ENCODE measurements at places on chromosomes 4 and X.

GRCh38 chr4:141121768-141122454, 11.4 kb downstream of the RNF150 start:
- DNase-seq: no peak

- no peak for DNase-seq
Measured at GRCh38 chrX:138939038-138939437, 227.5 kb upstream of the FGF13 start.

DNA sequence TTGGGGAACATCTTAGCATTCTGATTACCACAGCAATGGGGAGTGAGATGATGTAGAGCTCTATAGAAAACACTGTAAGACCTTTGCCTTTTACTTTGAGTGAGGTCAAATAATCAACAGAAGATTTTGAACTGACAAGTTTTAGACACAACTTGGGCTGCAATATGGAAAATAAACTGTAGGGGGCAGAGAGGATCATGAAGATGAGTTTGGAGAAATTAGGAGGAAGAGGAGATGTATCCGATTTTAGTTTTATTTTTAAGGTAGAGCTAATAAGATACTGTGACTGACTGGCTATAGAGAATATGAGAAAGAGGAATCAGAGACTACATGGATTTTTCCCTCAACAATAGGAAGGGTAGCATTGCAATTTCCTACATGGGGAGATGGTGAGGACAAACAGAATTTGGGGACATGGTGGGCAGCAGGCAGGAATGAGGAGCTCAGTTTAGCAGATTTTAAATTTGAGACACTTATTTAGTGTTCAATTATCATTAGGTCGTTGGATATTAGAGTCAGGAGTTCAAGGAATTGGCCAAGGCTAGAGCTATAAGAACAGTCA, 563.1 kb downstream of the INPP4B start:
- no peak for DNase-seq

- DNase-seq: no peak
Measured at GRCh38 chr4:56698329-56698728, 17.2 kb upstream of the HOPX start.

GRCh38 chr4:30718021-30718542, 2.1 kb upstream of the PCDH7 start:
- DNase-seq: peak; percentile 49

GRCh38 chrX:8861908-8862307, 60.7 kb upstream of the FAM9A start:
- DNase-seq: no peak

DNA sequence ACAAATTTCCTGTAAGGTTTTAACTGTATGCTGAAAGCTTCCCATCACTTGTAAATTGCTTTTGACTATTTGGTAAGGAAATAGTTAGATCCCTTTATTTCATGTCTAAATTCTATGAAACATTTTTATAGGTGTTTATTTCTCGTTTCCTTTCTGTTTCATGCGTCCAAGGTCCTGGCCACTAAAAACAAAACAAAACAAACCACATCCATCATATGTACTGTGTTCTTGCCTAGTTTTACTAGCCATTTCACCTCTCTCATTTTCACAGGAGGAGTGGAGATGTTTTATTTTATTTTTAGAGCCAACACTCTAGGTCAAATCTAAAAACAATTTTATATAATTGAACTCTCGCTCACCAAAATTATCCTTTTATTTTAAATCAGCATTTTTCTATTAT, 375.2 kb upstream of the CTSO start:
- no peak for DNase-seq

- DNase-seq: no peak
Measured at GRCh38 chrX:5220421-5220820, 1008.2 kb downstream of the NLGN4X start.

- DNase-seq: no peak
Measured at GRCh38 chr4:176134670-176135069, 60.7 kb downstream of the SPATA4 start.

DNA sequence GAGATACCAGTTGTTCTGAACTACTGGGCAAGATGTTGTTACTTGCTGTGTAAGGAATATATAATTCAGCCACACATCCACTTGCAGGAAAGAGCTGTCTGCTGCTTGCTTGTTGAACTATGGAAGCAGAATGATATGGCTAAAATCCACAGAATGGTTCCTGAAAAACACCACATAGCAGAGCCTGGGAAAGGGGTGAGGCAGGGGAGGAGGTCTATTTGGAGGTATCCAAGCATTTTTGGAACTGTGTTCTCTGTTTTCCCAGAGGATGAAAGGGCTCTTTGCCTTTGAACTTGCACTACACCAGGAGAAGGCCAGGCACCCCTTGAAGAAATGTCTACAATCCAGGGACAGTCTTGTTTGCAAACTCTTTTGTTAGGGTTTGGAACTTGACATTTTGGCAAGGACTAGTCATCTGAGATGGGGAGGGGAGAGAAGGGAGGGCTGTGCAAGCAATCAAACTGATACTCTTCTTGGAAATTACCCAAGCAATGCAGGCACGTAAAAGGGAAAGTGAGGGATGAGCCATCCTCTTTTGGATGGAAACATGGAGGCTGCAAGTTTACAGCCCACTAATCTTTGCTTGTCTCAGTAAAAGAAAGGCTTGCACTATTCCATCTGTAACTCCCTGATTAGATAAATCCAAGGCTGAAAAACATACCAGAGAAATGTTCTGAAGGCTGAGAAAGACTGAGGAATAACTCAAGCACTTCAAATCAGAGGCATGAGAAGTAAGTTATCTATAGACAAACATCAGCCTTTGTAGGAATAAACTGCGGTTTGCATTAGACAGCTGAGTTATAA, 141.0 kb downstream of the TSPAN5 start:
- DNase-seq: no peak

DNA sequence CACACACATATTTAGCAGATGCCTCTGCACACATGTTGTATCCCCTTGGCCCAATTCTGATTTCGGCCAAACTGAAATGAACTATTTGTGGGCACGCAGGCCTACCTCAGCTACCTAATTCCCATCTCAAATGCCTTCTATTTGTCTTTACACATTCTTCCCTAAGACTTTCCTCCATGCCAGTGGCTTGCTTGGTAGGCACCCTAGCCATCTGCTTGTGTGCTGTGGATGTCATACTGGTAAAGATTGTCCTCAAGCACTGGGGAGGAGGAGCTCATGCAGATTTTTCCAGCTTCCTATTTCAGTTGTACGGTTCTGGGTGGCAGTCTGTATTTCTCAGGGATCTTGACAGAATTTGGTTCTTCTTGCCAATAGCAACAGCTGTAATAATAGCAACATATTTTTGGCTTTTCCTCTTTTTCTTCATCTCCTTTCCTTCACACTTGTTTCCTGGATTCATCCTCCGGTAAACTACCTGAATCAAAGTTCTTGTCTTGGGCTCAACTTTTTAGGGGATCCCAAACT, 514.3 kb downstream of the ADGRL3 start:
- no peak for DNase-seq

- DNase-seq: no peak
Measured at GRCh38 chr4:157143369-157143768, 67.4 kb downstream of the GLRB start.

DNA sequence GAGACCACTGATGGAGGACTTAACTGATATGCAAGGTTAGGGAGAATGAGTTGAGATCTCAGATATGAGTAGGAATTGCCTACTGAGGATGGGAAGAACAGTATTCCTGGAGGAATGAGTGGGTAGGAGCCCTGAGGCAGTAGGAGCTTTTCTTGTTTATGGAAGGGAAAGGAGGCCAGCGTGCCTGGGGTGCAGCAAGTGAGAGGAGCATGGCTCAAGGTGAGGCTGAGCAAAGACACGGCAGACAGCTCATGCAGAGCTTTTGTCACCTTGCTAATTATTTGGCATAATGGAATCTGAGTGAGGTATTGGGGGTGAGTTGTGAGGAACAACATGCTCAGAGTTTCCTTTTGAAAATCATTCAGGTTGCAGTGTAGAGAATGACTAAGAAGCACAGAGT, 65.3 kb upstream of the IBSP start:
- DNase-seq: no peak

DNA sequence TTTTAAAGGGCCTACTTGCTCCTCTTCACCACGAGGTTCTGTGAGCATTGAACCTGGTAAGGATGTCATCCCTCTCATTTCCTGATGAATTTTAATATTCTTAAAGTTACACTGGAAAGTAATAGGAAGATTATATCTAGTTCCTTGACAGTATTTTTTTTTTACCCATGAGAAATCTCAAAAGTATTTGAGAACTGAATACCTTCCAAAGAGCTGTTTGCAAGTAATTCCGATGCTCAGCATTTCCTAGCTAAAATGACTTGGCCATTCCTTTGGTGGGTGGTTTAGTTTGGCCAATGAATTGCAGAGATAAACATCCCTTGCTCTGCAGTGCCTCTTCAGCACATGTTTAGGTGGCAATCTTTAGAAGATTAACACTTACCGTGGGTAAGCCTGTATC, 110.2 kb upstream of the WDR1 start:
- no peak for DNase-seq

DNA sequence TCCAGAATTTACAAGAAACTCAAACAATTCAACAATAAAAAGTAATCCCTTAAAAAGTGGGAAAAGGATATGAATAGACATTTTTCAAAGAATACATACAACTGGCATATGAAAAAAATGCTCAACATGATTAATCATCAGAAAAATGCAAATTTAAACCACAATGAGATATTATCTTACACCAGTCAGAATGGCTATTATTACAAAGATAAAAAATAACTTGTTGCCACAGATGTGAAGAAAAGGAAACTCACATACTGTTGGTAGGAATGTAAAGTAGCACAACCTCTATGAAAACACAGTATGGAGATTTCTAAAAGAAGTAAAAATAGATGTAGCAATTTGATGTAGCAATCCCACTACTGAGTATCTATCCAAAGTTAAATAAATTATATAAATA, 65.1 kb upstream of the DIAPH2 start:
- no peak for DNase-seq

DNA sequence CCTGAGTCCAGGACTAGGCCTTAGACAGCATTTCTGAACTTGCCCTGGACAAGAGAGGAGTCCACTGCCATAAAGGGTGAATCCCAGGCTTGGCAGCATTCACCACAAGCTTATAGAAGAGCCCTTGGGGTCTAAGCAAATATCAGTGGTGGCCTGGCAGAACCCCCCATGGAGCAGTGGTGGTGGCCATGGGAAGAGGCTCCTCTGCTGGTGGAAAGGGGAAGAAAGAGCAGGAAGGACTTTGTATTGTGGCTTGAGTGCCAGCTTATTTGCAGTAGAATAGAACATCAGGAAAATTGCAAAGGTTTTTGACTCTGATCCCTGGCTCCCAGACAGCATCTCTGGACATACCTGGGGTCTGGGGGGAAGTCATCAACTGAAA, 58.1 kb upstream of the STARD8 start:
- DNase-seq: no peak

DNA sequence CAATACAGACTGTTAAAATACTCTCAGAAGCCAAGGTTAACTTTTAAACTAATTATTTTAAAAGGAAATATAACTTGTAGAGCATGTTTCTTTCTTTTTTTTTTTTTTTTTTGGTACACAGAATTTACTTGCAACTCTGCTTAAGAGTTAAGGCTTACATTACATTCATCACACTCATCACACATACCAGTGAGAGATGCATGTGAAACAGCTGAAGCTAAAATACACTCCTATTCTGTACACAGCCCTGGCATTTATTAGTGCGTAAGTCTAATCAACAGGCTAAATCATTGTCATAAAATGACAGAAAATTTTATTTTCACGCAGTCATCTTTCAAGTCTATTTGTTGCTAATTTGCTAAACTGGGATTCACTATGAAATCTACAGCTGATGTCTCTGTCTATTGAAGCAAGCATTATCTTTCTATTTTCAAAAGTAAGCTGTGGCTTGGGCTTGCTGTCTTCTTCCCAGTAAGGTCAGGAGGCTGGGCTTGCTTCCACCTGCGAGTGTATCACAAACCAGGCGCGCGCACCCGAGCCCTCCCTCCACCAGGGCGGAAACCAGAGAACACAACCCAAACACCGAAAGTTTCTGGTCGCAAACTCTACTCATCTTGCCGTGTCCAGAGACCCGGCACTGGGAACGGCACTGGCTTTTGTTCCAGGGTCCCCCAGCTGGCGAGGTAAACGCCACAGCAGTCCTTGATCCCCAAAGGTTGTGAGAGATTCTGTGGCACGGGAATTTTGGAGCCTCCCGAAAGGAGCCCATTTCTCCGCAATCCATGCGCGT, 3.9 kb downstream of the MAML3 start:
- peak; percentile 82 for DNase-seq

- DNase-seq: no peak
Measured at GRCh38 chrX:101823236-101823635, 108.6 kb downstream of the ZMAT1 start.

DNA sequence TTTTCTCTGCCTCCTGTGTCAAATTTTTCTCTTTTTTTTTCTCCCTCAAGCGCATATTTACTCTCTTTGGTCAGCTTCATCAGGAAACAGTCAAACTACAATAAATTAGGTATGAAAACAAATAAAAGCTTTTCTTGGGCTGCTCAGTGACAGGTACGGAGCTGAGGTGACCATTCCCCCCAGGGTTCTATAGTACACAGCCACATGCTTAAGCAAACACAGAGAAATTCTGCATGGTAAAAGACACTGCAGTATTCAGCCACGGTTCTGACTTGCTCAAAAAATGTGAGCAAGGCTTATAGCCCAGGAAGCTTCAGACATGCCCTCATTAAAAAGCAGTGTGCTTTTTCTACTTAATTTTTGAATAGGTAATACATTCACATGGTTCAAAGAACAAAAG, 138.5 kb downstream of the GRIA3 start:
- no peak for DNase-seq

- no peak for DNase-seq
Measured at GRCh38 chr4:25101836-25102235, 58.4 kb downstream of the SEPSECS start.

DNA sequence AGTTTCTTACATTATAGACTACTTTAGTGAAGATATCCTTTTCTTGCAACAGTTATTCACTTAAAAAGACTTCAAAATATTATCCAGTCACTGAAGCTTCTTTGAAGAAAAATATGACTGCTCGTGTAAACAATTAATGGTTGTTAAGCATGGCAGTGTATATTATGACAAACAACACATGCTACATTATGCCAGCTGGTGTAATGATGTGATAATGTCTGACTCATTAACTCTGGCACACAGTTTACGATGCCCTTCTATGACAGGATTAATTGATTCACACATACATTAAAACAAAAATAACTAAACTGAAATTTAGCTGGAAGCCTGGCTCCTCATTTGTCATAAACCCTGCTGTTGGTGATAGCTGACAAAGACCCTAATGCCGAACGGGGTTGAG, 22.4 kb downstream of the GK2 start:
- no peak for DNase-seq

GRCh38 chrX:67384403-67384802, 159.4 kb upstream of the AR start:
- DNase-seq: no peak

DNA sequence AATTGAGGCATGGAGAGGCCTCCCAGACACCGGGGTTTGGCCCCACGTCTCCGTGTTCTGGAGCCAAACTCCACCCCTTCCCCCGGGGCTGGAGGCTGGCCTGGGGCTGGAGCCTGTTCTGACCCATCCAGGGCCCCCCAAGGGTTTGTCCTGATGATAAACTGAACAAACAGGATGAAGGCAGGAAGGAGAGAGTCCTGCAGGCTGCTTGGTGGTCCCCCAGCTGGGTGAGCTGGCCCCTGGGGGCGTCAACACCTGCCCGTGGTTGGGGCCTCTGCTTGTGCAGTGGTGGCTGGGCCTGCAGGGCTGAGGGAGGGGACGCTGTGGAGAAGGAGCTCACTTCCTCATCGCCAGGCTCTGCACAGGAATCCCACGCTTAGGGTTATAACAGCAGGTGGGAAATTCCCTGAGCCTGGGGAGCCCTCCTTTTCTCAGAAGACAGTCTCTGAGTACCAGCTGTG, 2.3 kb downstream of the SH3TC1 start:
- DNase-seq: no peak
